ENCODE measurements at places on chromosomes 16 and 17. TPM values are rescaled to one million over a fixed set of nuclear protein-coding genes. Genes with fewer than 3 reads are reported as not detected.

Gene NT5M
- total RNA-seq = 6.6 TPM

GRCh38 chr16:84607694-84608093, 10.2 kb downstream of the COTL1 start:
- H3K36me3 ChIP-seq = no peaks in the 10 kb centered on the region
- peaks cover 96% of the 10 kb centered on the region for H3K4me1 ChIP-seq
- DNase-seq = peak; percentile 48
- H3K27me3 ChIP-seq = no peaks in the 10 kb centered on the region
- H3K4me3 ChIP-seq = peak overlapping the region; percentile 49
- peak overlapping the region; percentile 36 for H3K27ac ChIP-seq

DNA sequence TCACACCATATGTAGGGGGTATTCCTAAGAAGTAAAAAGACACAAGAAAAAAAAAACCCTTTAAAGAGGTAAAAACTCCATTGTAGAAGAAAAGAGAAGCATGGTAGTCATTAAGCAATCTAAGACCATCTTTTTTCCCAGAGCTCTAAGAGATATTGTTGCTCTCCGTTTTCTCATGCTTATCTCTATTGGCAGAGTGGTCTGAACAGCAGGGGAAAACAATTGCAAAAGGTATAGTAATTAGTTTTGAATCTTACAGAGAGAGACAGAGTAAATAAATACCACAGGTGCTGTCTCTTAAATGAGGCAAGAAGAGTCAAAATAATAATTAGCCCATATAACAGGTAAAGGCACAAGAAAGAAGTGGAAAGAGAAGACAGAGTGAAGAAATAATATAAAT, 821.4 kb upstream of the CA10 start:
- no peak overlapping the region for H3K27ac ChIP-seq
- no peaks in the 10 kb centered on the region for H3K4me1 ChIP-seq
- H3K36me3 ChIP-seq = no peaks in the 10 kb centered on the region
- H3K4me3 ChIP-seq = no peak overlapping the region
- no peak for DNase-seq
- H3K27me3 ChIP-seq = no peaks in the 10 kb centered on the region

DNA sequence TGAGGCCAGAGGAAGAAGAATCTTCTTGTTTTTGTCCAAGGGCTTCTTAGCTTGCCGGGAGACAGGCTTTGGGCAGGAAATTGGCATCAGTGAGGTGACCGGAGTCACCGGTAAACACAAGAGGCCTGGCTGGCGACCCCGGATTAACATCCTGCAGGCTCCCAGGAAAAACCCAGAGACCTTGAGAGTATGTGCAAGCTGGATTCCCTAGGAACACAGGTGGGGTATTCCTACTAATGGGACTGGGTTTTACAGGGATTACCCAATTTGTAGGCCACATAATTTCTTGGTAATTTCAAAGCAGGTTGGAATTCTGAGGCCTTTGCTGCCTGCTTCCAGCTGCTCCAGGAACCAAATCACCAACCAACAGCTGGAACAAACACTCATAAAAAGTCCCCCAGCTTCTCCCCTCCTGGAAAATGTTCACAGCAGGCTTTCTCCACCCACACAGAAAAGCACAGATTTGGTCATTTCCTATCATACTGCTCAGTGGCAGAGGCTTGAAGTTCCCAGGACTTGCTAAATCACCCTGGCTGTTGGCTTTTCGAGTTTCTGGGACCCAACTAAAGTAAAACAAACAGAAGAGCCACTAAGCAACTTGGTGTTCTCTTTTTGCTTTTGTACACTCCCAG, 258.8 kb downstream of the IRF8 start:
- no peaks in the 10 kb centered on the region for H3K27me3 ChIP-seq
- no peaks in the 10 kb centered on the region for H3K36me3 ChIP-seq
- H3K27ac ChIP-seq = no peak overlapping the region
- DNase-seq = no peak
